NCI-H1417 treated with DMSO at 0.1 percent for 48 hours (cell line): ENCODE measurements at places on chromosomes 6 and 20.

- DNase-seq, result no peak
These were observed 60.1 kb upstream of the PTPRK start for GRCh38 chr6:128580224-128581110.

- no peak for DNase-seq
These were observed 577 bp upstream of the LRRC1 start for GRCh38 chr6:53794137-53794719.

- no peak for DNase-seq
These were observed 310.3 kb downstream of the THBS2 start for GRCh38 chr6:168943231-168943905.

GRCh38 chr6:112307707-112308106, 39.4 kb upstream of the RFPL4B start:
- DNase-seq, result no peak

DNA sequence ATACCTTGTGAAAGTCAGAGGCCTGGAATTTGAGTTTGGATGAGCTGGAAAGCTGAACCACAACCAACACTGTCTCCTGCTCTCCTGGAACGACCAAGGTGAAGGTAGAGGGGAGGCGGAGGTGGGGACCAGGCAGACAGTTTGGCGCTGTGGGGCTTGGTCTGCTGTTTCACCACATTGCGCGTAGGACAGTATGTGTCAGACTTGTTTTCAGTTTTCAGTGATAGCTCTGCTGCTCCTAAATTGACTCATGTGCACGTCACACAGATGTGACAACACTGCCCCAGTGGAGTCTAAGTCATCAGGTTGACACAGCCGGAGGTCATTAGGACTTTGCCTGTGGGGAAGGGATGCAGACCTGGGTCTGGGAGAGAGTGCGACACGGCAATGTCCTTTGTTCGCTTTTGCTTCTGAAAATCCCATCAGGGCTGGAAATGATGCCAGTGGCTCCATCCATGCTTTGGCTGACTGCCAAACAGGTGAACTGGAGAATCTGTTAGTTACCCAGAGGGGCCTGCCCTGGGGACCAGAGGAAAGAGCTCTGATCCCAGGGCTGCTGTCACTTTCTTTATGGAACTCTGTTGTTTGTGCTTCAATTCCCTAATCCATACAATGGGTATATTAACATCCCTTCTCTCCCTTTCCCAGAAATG, 255.5 kb downstream of the CDC5L start:
- DNase-seq, result peak; percentile 21

GRCh38 chr6:167079853-167080297, 43.0 kb upstream of the CCR6 start:
- DNase-seq, result no peak

DNA sequence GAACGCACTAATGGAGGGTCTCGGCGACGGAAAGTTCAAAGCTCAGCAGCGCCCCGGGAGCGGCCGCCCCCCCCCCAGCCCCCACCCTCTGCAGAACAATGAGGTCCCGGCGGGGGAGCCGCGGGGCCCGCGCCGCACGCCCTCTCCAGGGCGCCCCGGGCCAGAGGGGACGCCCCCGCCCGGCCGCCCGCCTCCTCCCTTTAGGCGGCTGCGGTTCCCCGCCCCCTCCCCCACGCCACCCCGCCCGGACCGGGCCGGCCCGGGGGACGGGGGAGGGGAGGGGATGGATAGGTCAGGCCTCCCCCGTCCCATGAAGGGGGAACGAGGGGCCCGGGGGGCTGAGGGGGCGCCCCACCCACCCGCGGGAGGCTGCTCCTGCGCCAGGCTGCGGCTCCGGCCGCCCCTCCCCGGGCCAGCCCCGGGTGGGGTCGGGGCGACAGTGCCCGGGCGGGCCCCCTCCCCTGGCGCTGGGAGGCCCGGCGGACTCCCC, 1.5 kb downstream of the NOL4L start:
- DNase-seq, result no peak

- no peak for DNase-seq
These were observed 64.3 kb upstream of the AFDN start for GRCh38 chr6:167762259-167762962.

DNA sequence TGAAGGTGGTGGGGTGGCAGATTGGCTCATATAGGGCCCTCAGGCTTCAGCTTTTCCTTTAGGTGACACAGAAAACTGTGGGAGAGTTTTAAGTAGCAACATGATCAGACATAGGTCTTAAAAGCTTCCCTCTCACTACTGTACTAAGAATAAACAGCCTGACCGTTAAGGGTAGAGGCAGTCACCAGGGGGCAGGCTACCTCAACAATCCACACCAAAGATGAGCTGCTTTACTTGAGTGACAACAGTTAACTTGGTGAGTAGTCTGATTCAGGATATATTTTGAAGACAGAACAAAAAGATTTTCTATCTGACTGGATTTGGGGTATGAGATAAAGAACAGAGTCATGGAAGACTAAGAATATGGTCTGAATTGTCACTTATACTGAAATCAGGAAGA, 193.1 kb upstream of the SHLD1 start:
- DNase-seq, result no peak

- DNase-seq, result no peak
These were observed 135.4 kb downstream of the BMP7 start for GRCh38 chr20:57131077-57131476.

DNA sequence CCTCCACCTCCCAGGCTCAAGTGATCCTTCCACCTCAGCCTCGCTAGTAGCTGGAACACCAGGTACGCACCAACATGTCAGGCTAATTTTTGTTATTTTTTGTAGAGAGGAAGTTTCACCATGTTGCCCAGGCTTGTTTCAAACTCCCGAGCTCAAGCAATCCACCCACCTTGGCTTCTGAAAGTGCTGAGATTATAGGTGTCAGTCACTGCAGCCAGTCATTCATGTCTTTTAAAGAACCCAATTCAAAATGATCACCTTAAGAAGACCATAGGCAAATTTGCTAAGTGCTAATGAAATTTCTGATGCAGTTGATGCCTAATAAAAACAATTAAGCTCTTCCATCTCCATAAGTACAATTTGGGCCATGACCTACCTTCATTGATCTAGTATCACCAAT, 2.6 kb upstream of the VNN2 start:
- DNase-seq, result no peak

GRCh38 chr6:77880501-77880900, 227.7 kb downstream of the MEI4 start:
- no peak for DNase-seq

DNA sequence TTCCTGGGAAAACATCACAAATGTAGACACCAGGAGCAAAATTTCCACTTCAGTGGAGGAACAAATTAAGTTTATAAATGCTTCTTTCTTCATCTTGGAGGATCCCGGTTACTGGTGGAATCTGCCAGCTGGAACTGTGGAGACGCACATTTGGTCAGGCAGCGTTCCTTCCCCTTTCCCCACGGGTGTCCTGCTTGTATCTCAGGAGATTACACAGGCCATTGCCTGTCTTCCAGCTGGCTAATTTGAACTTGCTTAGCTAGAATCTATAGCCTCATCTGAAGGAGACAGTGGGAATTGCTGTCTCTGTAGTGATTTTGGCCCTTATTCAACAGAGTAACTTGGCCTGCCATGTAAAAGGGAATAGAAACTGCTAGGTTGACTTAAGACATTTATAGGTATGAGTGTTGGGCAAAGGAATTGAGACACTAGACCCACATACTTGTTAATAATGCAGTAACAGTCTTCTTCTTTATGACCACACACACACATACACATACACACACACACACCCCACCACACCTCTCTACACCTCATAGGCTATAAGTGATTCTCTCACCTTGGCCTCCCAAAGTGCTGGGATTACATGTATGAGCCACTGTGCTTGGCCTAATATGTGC, 34.4 kb downstream of the TSBP1 start:
- no peak for DNase-seq

- DNase-seq, result no peak
These were observed 529.1 kb upstream of the CITED2 start for GRCh38 chr6:139903411-139904157.

GRCh38 chr20:7897781-7898364, 42.4 kb downstream of the HAO1 start:
- no peak for DNase-seq

GRCh38 chr6:34994693-34995092, 105.6 kb downstream of the ANKS1A start:
- DNase-seq, result no peak

DNA sequence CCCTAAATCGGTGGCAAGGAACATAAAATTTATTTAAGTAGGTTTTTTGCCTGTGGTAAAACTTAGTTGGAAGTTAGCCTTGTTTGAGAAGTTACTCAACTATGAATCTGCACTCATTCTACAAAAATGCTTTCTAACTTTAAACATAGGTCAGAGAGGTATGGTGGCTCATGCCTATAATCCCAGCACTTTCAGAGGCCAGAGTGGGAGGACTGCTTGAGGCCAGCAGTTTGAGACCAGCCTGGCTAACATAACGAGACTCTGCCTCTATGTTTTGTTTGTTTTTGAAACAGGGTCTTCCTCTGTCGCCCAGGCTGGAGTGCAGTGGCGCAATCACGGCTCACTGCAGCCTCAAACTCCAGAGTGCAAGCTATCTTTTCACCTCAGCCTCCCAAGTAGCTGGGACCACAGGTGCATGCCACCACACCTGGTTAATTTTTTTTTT, 16.2 kb downstream of the USP49 start:
- no peak for DNase-seq

- no peak for DNase-seq
These were observed 83.7 kb upstream of the ZFP64 start for GRCh38 chr20:52275181-52275691.

GRCh38 chr6:30686009-30686907, at the start of gene PPP1R18:
Gene PPP1R18 (minus strand): TSS chr6:30686645. CDS start chr6:30686018, 627 bp downstream.
- DNase-seq, result no peak

GRCh38 chr20:64069614-64070243, 6.7 kb downstream of the TCEA2 start:
- DNase-seq, result no peak

- DNase-seq, result no peak
These were observed 20.1 kb downstream of the KIF16B start for GRCh38 chr20:16553101-16553500.

DNA sequence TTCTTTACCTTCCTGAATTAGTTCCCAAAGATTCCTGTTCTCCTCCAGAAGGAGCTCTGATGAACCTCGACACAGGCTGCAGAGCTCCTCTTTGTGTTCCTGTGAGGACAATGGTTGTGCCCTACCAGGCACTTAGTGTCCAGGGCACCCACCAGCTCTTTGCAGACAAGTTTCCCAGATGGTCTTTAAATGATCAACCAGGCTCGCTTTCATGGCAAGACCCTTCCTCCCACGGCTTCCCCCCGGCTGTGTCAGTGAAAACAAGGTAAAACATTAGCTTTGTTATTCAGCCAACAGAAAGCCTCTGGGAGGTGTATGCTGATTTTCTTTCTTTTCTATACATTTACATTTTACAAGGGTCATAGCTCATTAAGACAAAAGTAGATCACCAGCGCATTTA, 32.3 kb upstream of the CNKSR3 start:
- DNase-seq, result no peak

DNA sequence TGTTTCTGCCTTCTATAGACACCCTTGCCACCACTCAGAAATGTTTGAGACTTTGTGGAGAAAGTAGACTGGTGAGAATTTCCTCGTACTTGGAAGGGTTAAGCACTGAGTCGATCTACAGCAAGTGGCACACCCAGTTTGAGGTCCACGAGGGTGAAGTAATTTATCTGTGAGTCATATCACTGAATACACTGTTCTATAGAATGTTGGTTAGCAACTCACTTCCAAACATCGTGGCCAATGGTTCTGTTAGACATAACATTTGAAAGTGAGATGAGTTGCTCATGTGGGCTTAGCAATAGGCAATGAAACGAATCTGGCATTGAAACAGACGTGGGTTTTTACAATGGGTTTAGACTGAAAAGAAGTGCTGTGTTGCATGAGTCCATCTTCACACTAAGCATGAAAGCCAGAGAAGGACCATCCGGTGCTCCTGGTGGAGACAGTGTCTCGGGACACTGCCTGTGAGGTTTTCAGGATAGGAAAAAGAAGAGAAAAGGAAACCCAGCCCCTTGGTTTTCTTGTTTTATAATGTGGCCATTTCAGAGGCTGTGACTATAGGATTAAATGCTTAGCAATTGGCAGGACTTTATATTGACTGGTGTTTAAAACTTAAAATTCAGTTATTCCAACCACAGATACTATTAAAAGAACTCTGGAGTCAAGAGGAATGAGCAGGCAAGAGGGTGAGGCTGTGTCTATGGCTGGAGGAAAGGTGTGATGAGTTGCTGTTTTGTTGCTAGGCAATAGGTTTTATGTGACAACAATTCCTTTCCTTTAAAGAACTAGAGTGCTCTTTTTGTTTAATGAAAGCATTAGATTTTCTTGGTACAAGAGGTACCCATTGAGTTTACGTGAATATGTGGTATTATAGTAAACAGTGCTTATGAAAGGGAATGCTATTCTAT, 31.0 kb upstream of the EZR start:
- DNase-seq, result no peak

DNA sequence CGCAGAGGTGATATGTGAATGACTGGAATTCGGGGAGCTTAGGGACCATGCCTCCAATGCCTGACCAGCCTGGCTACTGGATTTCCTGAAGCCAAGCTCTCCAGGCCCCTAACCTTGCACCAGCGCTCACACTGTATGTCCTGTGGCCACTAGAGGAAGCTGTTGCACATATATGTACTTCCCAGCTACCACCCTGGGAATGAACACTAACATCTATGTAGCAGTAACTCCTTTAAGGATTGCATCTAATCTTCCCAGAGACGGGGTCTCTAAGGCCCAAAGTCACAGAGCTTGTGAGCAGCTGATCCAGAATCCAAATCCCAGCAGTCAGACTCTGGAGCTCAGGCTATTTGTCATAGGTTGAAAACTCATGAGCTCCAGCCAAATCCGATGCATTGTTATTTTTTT, 20.4 kb upstream of the BPIFB1 start:
- DNase-seq, result no peak

DNA sequence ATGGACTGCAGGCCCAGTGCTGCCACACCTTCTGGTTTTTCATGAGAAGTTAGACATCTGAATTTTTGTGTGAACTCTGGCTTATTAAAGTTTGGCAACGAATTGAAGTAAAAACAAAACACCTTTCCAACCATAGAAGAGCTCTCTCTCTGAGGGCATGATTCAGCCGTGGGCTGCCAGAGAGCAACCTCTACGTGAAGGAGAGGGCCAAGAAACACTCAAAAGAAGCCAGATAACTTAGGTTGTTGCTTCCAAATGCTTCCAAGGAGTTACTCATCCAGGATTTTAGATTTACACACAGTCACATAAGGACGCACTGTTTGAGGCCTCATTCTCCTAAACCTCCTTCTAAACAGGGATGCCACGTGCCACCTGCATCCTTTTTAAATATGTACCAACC, 65.5 kb downstream of the NRN1 start:
- DNase-seq, result no peak

DNA sequence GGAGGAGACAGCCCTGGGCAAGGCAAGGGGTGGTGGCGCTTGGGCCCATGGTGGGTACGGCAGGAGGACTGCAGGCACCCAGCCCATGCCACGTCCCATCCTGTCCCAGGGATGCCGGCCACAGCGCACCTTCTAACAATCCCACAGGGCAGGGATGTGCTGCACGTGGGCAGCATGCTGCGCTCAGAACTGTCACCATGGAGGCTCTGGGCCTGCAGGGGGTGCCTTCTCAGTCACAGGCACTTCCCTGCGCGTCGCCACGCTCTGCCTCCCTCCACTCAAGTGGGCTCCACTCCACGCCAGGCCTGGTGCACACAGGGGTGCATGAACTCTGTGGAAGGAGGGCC, 2.4 kb downstream of the CABLES2 start:
- no peak for DNase-seq
